Mononuclear cell (primary cell): ENCODE measurements at places on chromosomes 11 and 22. TPM values are rescaled to one million over a fixed set of nuclear protein-coding genes. Genes with fewer than 3 reads are reported as not detected.

Gene CHADL
- total RNA-seq, result 1.5 TPM

Gene RFPL3
- total RNA-seq, result 0.21 TPM

Gene OR4D5
- total RNA-seq, result not detected

Gene IL17REL
- not detected for total RNA-seq

Gene PACSIN3
- not detected for total RNA-seq

Gene CHCHD10
- 9.0 TPM for total RNA-seq

Gene SULT4A1
- total RNA-seq, result not detected

Gene TMPRSS13
- 0.73 TPM for total RNA-seq

Gene OR8G1
- total RNA-seq, result under 0.01 TPM

Gene SEC14L6
- not detected for total RNA-seq

Gene SEPTIN5
- 20.9 TPM for total RNA-seq

Gene OR10A2
- total RNA-seq, result not detected

Gene CATSPERZ
- total RNA-seq, result not detected
